ENCODE measurements at places on chromosomes 11 and 22.

DNA sequence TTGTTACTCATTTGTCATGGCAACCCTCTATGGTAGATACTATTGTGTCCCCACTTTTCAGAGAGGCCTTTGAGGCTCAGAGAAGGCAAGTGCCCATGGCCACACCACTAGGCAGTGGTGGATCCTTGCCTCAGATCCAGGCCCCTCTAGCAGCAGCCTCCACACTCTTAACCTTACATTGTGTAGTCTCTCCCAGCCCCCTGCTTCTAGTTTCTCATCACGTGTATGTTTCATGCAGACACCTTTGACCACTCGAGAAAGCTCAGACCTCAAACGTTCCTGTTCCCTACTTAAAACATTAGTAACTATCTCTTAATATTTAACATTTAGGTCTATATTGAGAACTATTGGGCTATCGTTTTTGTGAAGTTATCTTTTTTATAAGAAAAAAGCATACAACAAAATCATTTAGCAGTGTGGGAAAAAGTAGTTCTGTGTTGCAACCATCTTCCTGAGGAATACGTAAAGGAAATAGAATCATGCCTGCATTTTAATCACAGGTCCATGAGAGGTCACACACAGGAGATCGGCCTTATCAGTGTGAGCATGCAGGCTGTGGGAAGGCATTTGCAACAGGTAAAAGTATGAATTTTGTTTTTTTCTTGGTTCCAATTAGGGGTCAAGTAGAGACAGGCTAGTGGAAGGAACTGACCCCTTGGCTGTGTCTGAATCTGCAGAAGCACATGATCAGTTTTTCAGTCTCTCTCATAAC, 35.1 kb downstream of the ZNF143 start:
- DNase-seq = no peak

DNA sequence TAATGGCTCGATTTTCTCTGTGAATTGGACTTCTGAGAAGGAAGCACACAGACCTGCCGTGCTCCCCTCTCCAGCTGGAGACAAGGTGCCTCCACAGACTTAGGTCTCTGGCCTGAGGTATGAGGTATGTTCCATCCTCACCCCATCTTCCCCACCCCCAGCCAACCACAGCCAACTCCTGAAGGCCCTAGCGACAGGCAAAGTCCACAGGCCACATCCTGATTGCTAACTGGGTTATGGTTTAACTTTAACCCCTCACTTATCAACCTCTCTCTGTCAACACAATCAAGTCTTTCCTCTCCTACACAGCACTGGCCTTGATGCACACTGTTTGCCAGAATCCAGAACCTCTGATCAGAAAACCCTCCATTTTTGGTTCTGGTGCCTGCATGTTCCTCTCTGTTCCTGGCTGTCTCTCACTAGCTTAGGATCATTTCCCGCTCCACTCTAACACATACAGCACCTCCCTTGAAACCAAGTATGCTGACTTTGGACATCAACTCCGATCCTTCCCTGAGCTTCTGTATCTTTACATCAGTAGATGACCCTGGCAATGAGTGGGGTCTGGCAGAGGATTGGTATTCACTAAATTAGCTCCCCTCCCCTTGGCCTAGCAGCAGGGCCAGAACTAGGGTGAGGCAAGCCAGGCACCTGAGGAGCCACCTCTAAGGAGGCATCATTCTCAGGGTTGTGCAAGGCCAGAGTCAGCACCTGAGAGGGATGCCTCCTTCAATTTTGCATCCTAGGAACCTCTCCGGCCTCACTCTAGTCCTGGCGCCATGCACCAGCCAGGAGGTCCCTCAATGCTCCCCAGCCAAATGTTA, 22.0 kb downstream of the JAML start:
- no peak for DNase-seq

GRCh38 chr22:47270463-47271135, 508.1 kb downstream of the TBC1D22A start:
- DNase-seq = no peak

GRCh38 chr22:29524442-29525191, 28.9 kb downstream of the THOC5 start:
- DNase-seq = no peak

DNA sequence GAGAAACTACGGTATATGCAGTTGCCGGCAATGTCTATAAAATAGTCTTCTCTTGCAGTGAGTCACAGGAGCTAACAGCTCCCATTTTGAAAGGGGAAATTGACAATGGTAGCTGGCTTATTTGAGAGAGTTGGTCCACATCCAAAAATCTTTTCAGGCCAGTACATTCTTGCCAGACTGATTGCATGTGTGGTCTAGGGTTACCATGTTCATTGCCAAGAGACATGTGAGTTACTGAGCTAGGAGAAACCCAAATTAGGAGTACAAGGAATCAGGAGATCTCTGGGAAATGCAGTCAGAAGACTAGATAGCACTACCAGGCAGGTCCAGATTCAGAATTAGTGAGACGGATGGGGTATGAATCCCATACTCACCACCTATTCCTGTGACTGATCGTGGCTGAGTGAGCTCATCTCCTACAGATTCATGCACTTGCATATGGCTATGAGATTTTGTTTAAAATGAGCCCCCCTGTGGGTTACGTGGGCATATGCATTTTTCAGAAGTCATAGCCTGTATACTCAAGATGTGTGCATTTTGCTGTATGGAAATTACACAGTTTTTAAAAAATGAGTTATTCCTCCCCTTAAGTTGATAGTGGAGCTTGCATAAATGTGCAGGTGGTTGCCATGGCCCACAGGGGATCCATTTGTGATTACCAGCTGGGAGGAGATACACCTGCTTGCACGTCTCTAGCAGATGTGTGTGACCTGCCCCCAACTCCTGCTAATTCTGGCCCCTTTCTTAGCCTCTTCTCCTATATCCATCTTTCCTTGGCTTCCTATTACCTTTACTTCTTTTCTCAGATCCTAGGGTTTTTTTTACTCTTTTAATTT, 102.7 kb downstream of the COMMD9 start:
- no peak for DNase-seq

DNA sequence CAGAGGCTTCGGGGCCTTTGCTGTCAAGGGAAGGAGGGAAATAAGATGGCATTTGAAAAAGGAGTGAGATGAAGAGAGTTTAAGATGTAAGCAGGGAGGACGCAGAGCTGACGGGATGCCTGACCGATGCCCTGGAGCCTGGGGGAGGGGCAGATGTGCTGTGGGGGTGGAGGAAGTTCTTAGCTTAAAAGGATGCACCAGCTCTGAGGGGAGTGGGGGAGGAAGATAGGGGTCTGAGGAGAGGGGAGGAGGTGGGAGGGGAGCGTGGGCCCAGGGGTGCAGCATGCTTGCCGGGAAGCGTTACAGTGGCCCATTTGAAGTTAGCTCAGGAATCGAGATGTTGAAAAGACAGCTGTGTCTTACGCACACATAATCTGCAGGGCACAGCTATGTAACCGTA, 56.3 kb downstream of the RPS6KA4 start:
- DNase-seq = no peak

GRCh38 chr11:33263549-33263948, 6.4 kb downstream of the HIPK3 start:
- DNase-seq = no peak

DNA sequence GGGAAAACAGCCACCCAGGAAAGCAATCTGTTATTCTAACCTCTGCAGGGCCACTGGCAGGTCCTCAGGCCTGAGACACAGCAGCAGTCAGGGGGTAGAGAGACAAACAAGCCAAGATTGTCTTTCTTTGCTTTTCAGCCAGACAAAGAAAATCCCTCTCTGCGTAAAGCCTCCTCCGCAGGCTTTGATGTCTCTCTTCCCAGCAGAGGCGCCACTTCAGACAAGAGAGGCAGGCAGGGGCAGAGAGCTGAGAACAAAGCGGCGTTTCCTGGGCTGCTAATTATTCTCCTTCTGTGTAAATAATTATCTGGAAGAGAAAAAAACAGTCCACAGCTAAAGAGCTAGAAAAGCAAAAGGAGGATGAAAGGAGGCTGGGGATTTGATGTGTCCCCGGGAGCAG, 102.7 kb upstream of the SEZ6L start:
- no peak for DNase-seq

DNA sequence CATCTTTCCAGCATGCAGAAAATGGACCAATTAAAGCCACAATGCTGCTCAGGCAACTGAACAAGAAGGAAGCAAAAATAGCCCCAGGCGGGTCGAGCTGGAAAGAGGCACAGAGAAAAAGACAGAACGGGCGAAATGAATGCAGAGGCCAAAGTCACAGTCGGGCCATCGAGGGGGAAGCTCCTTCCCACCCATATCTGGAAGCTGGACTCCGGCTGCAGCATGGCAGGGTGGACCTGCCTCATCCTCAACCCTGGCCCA, 58.6 kb upstream of the PRDM11 start:
- no peak for DNase-seq

DNA sequence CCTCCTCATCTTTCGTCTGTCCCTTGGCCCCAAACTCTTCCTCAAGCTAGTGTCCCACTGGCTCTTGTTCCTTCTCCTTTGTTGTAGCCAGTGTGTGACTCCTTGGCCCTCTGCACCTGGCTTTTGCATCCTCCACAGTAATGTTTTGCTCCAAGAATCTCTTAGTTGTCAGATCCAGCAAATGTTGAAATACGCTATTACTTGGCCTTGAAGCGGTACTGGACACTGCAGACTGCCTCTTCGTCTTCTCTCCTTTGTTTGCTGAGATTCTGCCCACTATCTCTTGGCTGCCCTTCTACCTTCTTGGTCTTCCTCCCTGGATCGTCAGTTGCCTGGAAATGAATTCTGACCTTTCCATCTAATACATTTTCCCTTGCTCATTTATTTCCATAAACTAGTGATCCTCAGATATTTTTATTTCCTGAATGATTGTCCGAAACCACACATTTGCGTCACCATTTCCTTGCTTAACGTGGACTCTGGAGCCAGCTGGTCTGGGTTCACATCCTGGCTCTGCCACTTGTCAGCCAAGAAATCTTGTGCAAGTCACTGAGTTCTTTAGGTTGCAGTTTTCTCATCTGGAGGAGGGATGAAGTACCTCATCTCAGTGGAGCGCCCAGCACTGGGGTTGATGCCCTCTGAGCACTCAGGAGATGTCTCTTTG, 113.6 kb downstream of the LDLRAD3 start:
- no peak for DNase-seq

DNA sequence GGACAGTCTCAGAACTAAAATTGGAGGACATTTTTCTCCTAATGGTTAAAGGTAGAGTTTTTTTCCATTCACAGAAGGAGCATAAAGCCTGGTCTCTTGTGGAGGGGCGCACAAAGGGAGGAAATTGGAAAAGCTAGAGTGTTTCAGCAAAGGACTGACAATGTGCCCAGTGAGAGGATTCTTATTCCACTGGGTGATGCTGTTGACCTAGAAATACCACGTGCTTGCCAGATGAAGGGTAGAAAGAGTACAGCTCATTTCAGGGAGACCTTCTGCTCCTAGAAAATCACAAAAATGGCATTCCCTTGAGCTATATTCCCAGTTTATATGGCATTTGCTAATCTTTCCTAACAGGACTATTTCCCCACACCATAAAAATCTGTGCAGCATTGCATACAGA, 21.1 kb downstream of the MS4A6E start:
- DNase-seq = no peak

DNA sequence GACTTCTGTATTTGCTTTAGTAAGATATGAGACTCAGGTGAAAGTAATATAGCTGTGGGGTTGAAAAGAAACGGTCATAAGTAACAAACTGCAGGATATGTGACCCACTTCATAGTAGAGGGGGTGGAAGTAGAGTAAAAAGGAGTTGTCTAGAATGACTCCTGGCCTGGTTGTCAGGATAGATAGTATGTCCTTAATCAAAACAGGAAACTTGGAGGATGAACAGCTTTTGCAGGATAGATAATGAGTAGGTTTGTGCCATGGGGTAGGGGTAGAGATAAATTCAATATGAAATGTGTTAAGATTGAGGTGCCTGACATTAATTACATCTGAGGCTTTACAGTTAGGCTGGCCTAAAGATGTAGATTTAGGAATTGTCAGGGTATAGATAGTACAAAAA, 47.0 kb upstream of the B3GNT6 start:
- no peak for DNase-seq

DNA sequence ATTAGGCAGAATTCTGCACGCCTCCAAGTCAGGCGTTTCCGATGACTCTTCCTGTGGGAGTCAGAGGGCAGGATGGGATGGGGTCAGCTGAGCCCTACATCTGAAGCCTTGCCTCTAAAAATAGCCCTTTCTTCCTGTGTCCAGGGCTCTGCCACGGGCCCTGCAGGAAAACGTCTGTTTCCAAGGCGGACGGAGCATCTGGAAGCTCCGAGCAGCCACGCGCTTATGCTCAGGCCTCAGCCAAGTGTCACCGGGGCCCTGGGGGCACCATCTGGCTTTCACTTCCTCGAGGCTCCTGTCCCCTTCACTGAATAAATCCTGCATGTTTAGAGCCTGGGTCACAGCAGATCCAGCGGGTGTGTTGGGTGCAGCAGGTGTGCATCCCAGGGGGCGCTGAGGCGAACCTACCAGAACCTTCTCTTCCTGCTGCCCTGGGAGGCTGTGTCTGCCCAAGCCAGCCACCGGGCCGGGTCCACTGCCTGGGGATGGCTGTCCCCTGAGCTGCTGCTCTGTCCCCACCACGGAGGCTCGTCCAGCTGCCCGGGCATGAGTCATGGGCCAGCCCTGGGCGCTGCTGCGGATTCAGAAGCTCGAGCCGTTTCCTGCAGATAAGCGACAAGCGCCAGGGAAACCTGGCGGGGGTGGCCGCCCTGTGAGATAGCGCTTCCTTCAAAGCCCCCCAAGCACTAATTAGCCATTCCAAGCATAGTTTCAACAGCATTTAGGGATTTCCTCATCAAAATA, 32.0 kb upstream of the LINC01488 start:
- DNase-seq = no peak

DNA sequence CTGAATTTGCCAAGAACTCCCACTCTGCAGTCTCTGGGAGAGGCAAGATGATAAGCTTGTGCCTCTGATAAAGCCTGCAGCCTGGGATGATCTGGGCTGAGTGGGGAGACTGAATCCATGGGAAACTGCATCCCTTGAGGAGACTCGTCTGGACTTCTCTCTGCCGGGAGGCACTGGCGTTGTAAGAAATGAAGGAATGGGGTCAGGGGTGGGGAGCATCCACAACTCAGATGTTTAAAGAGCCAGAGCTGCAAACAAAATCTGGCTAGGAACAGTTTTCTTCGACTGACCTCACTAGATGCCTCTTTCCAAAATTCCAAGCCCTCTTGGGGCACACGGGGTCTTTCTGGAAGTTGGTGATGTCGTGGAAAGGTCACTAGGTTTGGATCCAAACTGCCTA, 64.4 kb downstream of the SPON1 start:
- DNase-seq = no peak

DNA sequence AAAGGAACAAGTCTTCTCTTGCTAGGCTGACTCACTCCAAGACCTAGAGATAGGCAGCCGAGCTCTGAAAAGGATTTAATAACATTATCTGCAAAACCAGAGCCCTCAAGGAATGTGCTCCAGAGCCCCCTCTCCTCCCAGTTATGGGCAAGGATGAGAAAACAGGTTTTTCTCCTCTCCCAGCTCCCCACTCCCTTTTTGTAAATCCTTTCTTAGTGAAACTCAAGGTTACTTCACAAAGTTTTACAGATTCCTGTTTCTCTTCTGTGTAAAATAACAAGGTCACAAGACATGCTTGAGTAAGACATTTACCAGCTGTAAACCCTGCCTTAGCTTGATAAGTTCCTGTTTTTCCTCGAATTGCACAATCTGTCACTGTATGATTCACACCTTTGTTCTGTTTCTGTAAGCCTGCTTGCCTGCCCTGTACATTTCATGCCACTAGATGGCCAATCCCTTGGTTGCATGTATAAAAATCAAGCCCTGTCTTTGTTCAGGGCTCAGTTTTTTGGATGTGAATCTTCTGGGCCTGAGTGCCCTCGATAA, 489.4 kb downstream of the KCNA4 start:
- peak; percentile 74 for DNase-seq

- DNase-seq = no peak
Observed at GRCh38 chr22:38401336-38402084, 53.5 kb downstream of the KCNJ4 start.

- no peak for DNase-seq
Observed at GRCh38 chr11:66934950-66935779, 23.0 kb downstream of the PC start.
